ENCODE measurements at places on chromosomes 7 and 10.

DNA sequence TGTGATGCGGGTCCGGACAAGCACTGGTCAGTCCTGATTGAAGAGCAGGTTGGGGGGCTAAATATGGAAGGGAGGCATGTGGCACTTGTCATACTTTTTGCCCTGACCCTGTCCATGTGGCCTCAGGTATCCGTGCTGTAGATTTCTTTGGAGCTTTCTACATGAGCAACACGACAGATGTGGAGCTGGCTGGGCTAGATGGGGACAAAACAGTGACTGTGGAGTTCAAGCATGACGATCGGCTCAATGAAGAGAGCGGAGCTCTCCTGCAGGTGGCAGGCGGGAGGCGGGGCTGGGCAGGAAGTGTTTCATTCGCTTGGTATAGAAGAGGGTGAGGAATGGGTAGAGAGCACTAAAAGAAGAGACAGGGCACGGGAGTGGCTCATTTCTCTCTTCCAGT lies 13.0 kb upstream of the CHCHD1 start:
- no peak for DNase-seq

DNA sequence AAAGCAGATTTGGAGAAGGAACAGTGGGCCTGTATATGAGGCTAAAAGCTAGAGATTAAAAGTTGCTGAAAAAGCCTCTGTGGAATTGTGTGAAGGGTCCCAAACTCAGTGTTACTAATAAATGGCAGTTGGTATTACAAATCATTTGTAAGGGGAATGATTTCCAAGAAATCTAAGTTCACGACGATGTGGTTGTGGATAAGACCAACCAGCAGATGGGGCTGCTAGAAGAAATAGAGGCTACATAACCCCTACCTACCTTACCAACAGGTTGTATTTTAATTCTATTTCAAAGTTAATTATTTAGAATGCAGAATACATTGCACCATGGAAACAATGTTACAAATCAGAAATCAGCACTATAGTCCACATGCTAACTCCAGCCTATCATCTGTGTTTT lies 377.1 kb downstream of the HPSE2 start:
- DNase-seq = no peak

GRCh38 chr10:11168423-11169090 lies 150.9 kb downstream of the CELF2 start:
- no peak for DNase-seq

DNA sequence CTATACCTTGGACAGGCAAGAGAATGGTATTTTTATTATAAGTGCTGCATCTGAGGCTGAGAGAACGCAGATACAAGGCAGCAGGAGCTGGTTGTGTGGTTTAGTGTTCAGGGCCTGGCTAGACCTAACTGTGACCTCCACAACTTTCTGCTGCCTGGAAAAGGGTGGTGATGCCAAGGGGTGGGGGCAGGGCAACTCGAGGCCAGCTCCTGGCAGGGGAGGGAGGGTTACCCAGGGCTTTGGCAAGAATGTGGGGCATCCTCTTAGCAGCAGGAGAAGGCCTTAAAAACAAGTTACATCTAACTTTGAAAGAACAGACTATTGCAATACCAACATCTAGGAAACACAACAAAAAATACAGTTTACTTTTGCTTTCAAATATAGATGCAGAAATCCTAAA lies 13.0 kb downstream of the MXI1 start:
- DNase-seq = no peak

DNA sequence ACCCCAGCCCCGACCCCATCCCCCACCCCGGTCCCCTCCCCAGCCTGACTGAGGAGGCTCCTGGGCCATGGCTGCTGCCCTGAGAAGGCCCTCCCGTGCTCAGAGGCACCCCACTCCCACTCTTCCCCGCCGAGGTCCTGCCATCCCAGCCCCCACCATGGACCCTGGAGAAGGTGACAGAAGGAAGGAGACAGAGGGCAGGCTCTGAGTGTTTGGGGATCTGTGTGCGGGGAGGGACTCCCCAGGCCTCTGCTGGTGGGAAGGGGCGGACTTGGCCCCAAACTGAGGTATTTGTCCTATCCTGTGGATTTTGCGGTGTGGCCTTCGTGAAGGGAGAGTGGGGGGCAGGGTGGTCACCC lies 53.4 kb downstream of the PWWP2B start:
- no peak for DNase-seq

GRCh38 chr10:126598009-126598408 lies 72.5 kb downstream of the C10orf90 start:
- no peak for DNase-seq

DNA sequence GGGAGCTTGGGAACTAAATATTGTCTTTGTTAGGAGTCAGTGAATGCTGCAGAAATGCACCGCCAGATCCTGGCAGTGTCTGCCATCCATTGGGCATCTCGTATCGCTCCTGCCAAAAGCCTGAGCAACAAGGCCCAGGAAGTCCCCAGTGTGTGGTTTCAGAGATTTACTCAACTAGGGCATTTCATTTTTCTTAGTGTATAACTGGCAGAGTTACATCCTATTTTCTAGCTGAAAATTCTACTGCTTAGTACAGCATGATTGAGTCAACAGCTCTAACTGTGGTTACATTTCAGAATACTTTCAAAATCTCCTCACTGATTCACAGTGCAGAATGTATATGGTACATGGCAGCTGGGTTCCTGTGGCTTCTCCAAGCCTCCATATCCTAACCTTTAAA lies 95.8 kb upstream of the CREB5 start:
- DNase-seq = no peak

DNA sequence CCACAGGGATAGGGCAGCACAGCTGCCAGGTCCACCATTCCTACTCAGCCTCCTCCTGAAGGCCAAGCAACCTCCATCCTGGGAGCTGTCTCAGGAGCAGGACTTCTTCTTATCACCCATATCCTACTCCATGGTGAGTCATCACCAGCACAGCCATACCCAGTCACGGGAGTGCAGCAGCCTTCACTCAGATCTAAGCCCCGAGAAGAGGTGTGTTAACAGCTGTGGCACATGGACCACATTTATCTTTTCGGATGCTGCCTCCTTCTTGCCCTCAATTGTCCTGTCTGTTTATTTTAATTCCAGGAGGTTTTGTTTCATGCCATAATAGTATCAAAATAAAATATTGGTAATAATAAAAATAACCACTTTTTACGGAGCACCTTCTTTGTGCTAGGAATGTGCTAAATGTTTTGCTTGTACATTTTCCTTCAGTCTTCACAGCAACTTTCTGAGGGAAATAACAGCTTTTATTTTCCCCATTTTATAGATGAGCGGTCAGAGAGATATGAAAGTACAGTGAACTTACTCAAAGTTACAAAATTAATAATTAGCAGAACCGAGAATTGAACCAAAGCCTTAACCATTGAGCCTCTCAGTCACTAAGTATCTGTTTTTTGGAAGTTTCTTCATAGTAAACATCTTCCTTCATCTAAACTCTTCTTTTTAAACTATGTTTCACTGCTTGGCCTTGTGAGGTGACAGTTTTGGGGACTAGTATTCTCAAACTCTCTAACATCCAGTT lies 2.5 kb upstream of the KEL start:
- DNase-seq = no peak

GRCh38 chr10:73113551-73113950 lies 3.3 kb downstream of the NUDT13 start:
- DNase-seq = no peak

- DNase-seq = no peak
Measured at GRCh38 chr7:100901921-100902332, 6.2 kb upstream of the ACHE start.

- no peak for DNase-seq
Measured at GRCh38 chr10:77068272-77068671, 569.3 kb downstream of the KCNMA1 start.

DNA sequence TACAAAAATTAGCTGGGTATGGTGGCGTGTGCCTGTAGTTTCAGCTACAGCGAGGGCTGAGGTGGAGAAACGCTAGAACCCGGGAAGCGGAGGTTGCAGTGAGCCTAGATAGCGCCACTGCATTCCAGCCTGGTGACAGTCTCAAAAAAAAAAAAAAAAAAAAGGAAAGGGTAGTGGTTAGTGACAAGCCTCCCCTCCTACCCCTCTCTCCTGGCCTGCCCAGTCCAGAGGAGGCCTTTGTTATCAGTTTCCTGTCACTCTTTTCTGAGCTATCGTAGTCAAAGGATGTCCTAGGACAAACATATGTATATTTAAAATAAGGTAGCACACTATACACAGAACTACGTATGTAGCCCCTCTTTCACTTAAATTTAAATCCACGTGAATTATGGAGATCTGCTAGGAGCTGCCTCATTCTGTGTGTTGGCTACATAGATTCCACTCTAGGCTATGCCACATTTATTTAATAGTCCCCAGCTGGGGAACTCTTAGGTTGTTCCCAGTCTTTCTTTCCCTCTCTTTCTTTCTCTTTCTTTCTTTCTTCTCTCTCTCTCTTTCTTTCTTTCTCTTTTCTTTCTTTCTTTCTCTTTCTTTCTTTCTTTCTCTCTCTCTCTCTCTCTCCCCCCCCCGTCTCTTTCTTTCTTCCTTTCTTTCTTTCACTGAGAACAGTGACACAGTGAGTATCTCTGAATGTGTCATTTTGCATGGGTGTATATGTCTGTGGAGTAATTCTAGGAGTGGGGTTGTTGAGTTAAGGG lies 3.9 kb downstream of the TSPAN15 start:
- no peak for DNase-seq

DNA sequence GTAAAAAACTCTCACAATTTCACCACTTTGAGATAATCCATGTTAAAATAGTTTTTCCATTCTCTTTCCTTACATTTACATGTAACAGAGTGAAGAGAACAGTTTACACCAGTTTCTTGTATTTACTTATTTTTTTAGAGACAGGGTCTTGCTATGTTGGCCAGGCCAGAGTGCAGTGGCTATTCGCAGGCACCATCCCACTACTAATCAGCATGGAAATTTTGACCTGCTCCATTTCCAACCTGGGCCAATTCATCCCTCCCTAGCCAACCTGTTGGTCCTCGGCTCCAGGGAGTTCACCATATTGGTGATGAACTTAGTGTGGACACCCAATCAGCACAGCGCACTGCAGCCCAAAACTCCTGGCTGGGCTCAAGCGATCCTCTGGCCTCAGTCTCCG lies 74.1 kb downstream of the LYZL2 start:
- DNase-seq = no peak

DNA sequence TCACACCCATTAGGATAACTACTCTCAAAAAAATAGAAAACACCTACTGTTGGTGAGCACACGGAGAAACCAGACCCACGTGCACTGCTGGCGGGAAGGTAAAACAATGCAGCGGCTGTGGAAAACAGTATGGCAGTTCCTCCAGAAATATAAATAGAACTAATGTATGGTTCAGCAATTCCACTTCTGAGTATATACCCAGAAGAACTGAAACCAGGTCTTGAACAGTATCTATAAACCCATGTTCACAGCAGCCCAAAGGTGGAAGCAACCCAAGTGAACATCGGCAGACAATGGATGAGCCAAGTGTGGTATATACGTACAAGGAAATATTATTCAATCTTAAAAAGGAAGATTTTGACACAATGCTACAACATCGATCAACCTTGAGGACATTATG lies 164.7 kb downstream of the ZMYND11 start:
- no peak for DNase-seq

Data from GM19239 (cell line).